ENCODE measurements at places on chromosomes 6 and 20.
A peak's percentile ranks its signal among the peaks of the same experiment; 100 is the strongest.

DNA sequence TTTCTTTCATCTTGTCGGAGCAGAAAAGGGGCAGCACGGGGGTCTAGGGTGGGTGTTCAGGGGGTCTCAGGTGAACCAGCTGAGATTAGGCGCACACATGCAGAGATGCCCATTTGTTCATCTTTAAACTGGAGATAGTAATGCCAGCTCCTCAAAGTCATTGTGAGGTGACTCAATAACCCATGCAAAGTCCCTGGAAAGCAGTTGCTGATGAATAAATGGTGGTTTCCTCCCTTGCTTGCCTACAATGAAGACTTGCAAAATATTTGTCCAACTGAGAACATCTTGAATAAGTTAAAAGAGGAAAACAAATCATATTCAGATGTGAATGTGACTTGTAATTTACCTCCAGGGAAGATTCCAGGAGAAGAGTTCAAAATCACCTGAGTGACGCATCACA, 206.9 kb downstream of the LY86 start:
- no peak for DNase-seq

DNA sequence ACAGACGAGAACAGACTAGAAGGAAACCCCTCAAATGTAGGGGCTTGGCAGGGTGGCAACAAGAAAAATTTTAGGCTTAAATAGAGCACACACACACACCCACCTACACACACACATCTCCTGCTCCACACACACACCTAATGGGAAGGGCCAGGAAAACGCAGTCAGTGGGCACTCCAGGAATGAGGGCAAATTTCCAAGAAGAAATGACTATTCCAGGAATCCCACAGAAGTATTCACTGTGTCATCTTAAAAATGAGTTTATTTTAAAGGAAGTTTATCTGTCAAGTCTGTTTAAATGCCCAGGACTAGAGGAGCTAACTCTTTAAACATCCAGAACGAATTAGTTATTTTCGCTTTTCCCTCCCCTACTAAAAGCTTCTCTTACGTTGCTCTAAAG, 13.0 kb downstream of the ALDH8A1 start:
- DNase-seq = no peak

- DNase-seq = no peak
These were observed 123.3 kb upstream of the COL21A1 start for GRCh38 chr6:56370561-56371211.

- no peak for DNase-seq
These were observed 39.8 kb downstream of the UQCC2 start for GRCh38 chr6:33671744-33672072.

- DNase-seq = peak; percentile 9
These were observed 84.4 kb downstream of the CRYBG1 start for GRCh38 chr6:106444777-106445507.

GRCh38 chr6:158143700-158144099, 24.4 kb downstream of the SERAC1 start:
- DNase-seq = no peak

GRCh38 chr20:1203630-1204029, 376 bp downstream of the C20orf202 start:
- DNase-seq = no peak

DNA sequence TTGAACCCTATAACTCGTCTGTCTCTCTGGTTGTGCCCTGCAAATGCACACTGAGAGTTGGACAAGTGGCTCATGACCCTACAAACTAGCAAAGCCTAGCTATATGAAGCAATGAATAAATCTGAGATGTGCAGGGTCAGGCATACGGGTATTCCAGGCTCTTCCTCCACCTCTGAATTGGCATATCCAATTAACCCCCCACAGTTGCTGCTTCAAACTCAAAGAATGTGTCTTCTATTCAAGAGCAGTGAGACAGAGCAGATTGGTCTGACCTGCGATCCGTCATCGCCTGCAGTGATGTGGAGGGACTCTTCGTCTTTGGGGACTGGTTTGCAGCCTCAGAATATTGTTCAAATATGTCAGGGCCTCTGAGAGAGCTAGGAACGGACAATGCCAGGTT, 59.8 kb downstream of the LAMP5 start:
- no peak for DNase-seq

GRCh38 chr20:4607287-4607713, 114.4 kb upstream of the PRND start:
- DNase-seq = peak; percentile 47

- DNase-seq = no peak
These were observed 19.4 kb upstream of the TRIM27 start for GRCh38 chr6:28943223-28943556.

DNA sequence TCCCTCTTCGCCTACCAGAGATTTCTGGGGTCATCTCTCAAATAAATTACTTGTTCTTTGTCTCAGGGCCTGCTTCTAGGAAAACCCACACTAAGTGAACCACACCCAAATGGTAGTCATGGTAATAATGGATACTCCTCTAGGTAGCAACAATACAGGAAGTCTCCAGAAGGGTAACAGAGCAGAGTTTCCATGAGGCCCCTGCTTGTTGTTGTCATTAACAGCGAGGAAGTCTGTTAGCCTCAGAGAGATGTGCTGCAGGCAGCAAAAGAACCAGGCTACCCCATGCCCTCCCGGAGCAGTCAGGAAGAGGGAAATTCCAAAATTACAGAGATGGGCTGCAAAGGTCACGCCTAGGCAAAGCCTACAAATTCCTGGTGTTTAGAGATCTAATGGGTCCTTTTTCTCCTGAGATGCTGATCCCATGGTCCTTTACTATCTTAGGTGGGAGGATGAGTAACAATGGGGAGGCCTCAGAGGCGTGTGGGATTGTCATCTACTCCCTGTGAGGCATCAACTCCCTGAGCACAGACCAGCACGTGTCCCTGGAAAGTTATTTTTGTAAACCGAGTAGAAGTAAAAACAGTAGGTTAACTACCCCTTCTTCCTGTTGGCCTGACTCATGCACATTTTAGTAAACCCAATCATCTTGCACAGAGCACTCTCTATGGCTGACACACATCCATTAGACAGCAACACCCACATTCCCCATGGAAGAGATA, 10.1 kb downstream of the ISM1 start:
- no peak for DNase-seq

DNA sequence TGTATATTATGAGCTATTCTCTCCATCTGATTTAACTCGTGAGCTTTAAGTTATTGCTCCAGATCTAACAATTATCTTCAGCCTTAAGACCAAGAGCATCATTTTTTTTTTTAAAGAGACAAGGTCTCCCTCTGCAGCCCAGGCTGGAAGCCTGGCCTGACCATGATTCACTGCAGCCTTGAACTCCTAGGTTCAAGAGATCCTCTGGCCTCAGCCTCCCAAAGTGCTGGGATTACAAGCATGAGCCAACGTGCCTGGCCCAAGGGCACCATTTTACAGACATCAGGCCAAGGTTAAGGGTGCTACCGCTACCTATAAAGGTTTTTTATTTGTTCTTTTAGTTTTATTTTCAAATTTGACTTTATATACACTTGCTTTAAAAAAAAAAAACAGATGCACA, 2.3 kb downstream of the SUPT3H start:
- no peak for DNase-seq

DNA sequence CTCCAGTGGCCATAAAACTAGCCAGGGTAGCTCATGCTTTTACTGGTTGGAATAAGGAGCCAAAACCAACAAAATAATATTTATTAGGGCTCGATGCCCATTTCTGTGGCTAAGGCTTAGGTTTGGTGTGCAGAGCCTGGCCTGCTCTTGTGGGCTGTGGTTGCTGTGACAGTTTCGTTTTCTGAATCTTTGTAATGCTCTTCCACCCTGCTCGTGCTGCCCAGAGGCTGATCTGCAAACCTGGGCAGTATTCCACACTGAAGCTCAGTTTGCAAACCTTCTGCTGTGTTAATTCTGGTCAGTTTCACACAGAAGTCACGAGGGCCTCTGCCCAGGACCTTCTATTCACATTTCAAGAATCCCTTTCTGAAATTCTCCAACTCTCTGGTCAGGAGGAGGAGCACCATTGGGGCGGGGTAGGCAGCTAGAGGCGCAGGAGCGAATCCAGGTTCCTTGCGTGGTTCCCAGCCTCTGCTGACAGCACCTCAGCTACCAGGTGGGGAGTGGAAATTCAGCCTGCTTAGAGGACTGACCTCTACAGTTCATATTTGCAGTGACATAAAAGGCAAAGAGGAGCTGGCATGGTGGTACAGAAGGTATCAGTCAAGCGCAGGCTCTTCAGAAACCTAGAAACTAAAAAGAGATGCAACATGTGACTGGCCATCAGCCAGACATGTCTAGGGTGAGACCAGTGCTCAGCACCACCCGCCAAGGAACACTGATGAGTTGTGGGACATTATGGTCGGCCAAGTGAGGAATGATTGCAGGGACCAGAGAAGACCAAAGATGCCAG, 14.3 kb upstream of the C20orf144 start:
- no peak for DNase-seq

DNA sequence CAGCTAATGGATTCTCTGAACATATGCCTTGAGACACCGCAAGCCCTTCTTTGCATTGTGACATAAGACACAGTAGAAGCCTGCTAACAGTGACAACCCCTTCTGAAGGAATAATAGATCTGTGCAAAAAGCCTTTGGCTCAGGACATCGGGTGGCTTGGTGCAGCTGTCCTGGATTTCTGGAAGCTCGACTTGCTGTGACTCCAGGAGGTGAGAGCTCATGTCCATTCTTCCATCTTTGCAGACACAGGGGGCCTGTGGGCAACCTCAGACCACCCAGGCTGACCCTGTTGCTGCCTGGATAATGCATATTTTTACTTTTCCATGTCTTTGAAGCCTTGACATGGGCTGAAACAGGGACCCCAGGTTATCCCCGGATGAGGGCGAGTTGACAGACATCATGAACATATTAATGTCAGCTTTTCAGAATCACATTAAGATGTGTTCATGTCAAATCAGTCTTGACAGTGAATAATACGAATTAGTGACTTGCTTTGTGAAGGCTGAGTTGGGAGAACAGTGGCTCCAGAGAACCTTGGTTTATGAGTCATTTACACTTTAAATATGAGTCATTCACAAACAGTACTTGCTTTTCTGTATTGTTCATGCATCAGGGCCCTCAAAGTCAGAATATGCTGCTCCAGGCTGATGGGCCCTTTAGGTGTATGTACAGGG, 66.8 kb upstream of the IYD start:
- peak; percentile 19 for DNase-seq

DNA sequence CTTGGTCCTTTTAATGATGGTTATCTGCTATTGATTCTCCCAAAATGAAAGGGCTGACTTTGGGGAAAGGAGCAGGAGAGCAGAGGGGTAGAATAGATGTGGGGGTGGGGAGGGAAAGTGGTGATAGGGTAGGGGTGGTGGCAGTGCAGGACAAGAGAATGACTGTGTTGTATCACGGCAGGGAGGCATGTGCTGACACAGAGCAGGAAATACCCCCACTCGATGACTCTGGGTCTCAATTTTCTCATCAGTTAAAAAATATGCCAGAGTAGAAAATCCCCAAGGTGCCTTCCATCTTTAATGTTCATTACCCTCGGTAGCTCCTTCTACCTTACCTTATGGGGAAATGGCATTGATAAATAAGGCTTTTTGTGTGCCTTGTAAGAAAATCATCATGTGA, 79.0 kb upstream of the ATXN1 start:
- DNase-seq = peak; percentile 48

DNA sequence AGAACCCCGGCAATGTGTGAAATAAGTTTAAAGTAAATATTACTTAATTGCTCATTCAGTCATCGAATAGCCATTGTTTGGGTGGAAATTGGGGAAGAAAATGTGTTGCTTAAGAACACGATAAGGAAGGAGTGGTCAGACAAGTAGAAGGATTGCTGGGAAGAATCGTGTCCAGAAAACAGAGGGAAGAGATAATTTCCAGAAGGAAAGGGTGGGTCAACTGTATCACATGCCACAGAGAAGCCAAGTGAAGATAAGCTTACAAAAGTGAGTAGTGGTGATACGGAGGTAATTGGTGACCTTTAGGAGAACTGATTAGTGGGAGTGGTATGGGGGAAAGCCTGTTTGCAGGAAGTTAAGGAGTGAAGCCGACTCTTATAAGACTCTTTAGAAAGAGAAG, 306.2 kb downstream of the SOX4 start:
- no peak for DNase-seq
